CMK (cell line): ENCODE measurements at places on chromosomes 2 and 18.

GRCh38 chr18:80250740-80251364 lies 3.5 kb upstream of the PARD6G start:
- no peak for DNase-seq

DNA sequence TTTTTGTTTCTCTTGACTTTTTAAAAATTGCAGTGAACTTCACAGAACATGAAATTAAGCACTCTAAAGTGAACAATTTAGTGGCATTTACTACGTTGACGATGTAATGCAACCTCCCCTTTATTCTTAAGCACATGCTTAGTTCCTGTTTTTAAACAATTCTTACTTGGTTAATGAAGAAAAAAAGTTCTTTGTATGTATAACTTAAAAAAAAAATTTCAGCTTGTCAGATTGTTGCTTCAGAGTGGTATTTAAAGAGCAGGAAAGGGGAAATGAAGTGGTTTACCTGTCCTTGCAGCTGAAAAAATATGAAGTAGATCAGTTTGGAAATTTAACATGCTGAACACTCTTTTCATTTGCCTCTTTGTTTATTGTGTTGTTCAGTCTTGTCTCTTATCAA lies 95.7 kb upstream of the RASGRP3 start:
- DNase-seq = no peak

DNA sequence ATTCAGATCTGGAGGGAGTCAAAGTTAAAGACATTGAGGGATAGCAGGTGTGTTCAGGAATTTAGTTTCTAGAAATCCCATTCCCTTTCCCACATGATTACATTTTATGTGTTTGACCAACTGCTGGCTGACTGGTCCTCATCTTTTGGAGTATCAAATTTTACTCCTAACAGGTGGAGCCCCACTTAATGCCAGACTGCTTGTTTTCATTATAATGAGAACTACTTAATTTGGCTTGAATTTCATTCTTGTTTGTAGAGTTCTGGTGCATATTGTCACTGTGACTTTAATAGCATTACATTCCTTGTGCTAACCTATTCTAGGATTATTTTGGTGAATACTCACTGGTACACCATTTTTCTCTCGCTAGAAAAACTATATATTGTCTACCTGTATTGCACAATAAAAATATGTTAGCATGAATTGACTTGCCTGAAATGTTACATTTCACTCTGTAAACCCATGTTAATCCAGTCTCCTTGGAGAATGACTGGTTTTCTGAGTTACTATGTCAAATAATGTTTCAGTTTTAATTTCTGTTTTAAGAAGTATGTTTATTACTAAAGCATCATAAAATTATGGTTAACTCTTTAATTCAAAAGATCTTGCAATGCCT lies 98.2 kb downstream of the TANC1 start:
- DNase-seq = no peak

- DNase-seq = no peak
Observed at GRCh38 chr18:36734596-36734995, 94.2 kb downstream of the TPGS2 start.

- no peak for DNase-seq
Observed at GRCh38 chr18:50866765-50867164, 12.2 kb upstream of the ME2 start.

DNA sequence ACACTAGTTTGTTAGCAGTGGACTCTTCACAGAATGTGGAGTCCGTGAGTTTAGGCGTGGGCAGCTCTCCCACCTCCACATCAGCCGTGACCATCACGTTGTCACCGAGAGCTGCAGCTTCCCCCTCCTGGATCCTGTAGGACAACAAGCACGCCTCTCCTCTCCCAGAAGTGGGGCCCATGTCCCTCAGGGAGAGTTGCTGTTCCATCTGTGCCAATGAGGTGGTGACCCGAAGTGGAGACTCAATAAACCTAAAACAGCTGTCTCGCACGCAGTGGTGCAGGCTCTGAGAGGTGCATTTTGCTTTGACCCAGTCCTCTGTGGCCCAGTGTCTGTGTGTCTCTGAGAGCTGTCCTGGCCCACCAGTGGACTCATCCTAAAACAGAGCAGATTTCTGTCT lies 456.5 kb upstream of the SOX11 start:
- DNase-seq = no peak

GRCh38 chr2:46537624-46538295 lies 58.4 kb downstream of the TMEM247 start:
- no peak for DNase-seq

DNA sequence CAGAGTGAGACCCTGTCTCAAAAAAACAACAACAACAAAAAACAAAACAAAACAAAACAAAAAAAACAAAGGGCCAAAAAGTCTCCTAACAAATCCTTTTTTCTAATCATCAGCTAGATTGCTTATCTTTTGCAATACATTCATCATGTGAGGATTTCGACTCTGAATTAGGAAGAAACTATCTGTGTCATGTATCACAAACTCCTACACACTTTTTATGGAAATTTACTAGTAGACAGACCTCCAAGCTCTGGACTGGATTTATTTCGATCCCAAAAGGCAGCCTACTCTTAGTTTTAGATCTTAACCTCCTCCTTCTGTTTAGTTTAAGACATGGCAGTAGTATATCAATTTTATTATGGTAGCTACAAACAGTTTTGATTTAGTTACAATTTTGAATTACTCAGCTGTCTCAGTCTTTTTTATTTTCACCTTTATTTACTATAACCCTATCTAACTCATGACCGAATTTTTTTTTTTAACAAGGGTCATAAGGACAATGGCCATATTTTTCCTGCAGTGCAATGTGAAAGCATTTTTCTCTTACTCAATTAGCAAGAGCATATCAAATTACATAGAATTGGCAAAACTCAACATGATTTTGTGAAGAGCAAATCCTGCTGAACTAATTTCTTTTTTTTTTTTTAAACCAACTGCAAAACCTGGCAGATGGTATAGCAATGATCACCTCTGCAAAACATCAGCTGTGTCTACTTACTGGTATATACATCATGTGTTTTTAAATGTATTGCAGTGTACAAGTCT lies 10.7 kb upstream of the CCDC88A start:
- no peak for DNase-seq

GRCh38 chr2:13714466-13714865 lies 918.1 kb upstream of the LRATD1 start:
- DNase-seq = no peak

DNA sequence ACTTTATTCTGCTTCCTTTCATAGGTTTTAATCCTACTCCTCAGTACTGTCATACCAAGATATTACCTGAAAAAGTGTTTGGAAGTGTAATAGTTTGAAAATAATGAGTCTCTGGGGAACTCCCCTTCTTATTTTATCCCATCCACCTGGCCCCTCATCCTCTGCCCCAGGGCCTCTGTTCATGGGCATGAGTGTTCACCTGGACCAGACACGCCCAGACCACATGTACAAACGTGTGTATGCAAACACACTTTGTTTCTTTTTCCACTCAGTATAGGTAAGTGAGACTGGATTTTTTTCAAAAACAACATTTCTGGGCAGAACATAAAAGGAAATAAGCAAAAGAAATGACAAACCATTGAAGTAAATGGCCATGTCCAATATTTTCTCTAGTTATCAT lies 62.1 kb upstream of the THSD7B start:
- DNase-seq = no peak

GRCh38 chr18:13035249-13035914 lies 44.2 kb downstream of the CEP192 start:
- no peak for DNase-seq

DNA sequence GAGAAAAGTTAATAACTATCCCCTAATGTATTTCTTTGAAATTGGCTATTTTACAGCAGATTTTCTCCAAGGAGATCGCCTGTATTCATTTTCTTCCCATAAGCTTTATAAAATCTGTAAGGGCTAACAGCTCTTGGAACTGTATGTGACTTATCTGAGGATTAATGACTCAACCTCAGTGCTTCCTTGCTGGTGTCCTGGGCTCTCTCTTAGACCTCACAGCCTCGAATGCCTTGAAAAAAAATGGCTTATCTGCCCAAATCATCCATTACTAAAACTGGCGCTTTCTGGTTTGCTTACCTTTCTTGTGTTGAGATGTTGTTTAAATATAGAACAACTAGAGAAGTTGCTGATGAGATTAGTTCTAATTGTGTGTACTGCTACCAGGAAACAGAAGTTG lies 713.6 kb downstream of the SLC4A3 start:
- DNase-seq = no peak

DNA sequence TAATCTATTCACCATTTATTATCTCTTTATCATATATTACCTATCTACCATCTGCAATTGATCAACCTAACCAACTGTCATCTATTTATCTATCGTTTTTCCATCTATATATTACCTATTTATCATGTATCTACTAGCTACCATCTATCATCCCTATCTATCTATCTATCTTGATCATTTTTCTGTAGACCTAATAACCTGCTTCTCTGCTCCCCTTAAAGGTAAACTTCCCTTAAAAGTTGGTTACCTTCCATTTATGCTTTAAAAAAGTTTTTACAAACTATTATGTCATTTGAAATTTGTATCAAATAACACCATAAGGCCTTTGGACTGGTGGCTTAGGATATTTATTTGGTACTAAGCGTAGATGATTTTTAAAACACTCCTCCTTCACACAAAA lies 47.2 kb downstream of the TMEM18 start:
- DNase-seq = no peak

- no peak for DNase-seq
Observed at GRCh38 chr18:12839526-12840196, 44.4 kb downstream of the PTPN2 start.

GRCh38 chr2:63424329-63425078 lies 163.8 kb downstream of the WDPCP start:
- DNase-seq = peak; percentile 22

GRCh38 chr18:37617623-37618022 lies 52.0 kb upstream of the CELF4 start:
- no peak for DNase-seq

DNA sequence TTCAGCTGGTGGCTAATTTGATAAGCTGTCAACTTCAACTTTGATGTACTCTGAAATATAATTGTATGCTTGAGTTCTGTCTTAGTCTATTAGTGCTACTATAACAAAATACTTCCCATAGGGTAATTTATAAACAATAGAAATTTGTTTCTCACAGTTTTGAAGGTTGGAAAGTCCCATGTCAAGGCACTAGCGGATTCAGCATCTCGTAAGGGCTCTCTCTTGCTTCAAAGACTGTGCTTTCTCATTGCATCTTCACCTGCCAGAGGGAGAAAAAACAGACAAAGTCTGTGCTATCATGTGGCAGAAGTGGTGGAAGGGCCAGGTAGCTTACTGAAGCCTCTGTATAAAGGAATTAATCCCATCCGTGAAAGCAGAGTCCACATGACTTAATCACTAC lies 409.2 kb downstream of the CDH7 start:
- no peak for DNase-seq

DNA sequence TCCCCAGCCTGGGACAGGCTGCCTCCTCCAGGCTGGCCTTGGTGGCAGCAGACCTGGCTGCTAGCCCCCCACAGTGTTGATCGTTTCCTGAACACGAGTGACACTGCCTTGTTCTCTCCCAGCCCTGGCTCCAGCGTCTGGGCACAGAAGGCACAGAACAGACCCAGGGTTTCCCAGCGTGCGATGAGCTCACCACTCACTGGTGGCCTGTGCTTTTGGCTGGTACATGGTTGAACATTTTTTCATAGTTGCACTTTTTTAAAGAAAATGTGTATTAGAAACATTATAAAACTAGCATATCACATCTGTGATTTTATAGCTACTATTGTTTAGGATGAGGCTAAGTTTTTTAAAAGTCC lies 40.9 kb downstream of the SCTR start:
- DNase-seq = no peak

DNA sequence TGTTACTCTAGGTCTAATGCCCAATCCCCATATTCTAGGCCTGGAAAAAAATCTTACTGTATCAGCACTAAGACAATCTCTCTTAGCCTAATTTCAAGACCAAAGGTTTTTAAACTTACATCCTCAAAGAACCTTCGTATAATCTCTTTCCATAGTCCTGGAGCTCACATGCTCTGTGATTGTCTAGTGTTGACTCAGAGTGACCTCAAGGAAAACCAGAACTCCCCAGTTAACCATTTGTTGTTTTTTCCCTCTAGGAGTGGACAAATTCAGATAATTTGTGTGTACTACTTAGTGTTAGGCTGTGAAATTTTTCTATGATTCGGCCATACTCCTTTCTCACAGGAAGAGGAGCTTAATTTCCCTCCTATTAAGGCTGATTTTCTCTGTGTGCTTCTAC lies 536.1 kb downstream of the SLC4A3 start:
- DNase-seq = no peak

DNA sequence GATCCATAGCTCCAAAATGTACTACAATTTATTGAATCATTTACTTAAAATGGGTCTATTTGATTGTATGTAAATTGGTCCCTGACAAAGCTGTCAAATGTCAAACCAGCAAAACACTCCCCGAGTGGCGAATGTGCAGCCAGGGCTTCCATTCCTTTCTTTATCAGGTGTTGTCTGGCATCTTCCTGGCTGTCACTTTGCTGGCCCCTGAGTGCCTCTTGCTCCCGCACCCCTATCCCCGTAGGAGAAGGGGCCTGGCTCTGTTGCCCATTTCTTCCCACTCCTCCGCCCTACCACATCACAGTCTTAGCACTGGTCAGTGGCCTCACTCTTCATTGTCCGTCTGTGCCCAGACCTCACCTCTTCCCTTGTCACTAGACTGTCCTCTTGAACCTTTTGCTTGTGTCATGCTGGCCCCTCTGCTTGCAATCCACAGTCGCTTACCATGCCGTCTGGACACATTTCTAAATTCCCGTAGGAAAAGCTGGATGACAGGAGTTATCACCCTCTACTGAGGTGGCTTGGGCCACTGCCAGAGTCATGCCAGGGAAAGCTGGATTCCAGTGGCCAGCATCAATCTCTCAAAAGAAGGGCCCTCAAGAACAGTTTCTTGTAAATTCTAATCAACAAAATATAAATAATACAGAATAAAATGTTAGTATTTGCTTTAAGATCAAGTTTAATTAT lies 15.4 kb downstream of the UBE2F start:
- DNase-seq = no peak

DNA sequence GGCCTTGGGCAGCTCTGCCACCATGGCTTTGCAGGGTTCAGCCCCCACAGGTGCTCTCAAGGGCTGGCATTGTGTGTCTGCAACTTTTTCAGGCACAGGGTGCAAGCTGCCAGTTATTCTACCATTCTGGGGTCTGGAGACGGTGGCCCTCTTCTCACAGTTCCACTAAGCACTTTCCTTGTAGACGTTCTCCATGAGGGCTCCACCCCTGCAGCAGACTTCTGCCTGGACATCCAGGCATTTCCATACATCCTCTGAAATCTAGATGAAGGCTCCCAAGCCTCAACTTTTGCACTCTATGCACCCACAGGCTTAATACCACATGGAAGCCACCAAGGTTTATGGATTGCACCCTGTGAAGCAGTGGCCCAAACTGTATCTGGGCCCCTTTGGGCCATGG lies 91.0 kb upstream of the RND3 start:
- DNase-seq = no peak
